ENCODE measurements at places on chromosomes 13 and 19.

- DNase-seq = no peak
Measured at GRCh38 chr19:30208436-30209060, 163.6 kb upstream of the ZNF536 start.

GRCh38 chr13:51858433-51859247 lies 3.1 kb upstream of the CCDC70 start:
- DNase-seq = no peak

GRCh38 chr13:103246581-103247200 lies 180.5 kb upstream of the SLC10A2 start:
- no peak for DNase-seq

- no peak for DNase-seq
Measured at GRCh38 chr13:99165753-99166587, 34.7 kb upstream of the UBAC2 start.

GRCh38 chr19:3984584-3984907 lies 717 bp downstream of the EEF2 start:
- DNase-seq = no peak

DNA sequence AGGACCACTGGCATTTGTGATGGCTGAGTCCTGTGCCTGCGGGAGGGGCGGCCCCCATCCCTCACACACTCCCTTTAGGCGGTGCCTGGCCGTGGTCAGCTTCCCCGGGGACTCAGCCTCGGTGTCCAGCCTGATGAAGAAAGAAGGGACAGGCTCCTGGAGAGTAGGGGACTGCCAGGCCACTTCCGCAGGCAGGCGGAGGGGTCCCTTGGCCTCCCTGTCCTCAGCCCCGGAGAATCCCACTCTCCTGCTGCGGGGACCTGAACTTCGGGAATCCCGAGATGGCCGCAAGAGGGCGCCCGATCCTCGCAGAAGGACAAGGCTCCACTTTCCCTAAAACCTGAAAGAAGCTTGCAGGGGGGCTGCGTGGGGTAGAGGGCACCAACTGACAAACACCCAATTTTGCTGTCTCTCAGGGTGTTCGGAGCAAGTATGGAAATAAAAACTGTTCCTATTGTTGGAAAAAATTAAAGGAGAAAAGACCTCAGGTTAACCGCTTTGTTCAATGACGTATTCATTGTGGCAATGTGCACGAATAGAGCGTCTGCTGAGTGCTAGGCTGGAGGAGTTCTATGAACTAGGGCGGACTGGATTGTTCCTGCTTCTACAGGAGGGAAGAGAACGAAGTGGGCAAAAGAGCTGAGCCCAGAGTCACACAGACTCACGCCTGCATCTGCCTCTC lies 297.3 kb downstream of the ZNF536 start:
- DNase-seq = no peak

DNA sequence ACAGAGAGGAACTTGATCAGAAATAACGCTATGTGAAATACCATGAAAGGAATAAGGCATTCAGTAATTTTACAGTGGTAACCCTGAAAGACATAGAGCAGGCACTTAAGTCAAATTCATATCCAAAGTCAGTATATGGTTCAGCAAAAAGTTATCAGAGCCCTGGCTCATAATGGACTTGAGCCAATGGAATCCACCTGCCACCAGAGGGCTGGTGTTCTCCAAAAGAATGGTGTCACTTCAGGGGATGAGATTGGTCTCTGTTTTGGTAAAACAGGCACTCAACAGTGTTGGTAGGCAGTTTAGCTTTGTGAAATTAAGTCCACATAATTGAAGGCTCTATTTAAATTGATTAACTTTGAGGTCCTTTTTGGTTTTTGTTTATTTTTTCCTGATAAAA lies 93.9 kb downstream of the LIG4 start:
- DNase-seq = no peak

GRCh38 chr13:89822467-89822866 lies 1525.0 kb upstream of the MIR17HG start:
- DNase-seq = no peak

GRCh38 chr13:101425623-101426022 lies 9.3 kb upstream of the NALCN start:
- no peak for DNase-seq

DNA sequence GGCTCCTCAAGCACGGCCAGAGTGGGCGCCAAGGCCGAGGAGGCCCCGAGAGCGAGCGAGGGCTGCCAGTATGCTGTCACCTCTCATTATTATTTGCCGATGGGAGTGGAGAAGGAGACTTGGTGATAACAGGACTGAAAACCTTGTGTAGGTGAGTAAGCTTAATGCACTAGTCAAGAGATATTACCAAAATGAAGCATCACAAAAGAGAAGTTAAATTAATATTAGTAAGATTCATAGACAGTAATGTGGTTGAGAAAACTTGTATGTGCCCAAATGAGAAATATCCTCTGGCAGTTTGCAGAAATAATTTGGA lies 204.5 kb upstream of the SLITRK1 start:
- DNase-seq = no peak

DNA sequence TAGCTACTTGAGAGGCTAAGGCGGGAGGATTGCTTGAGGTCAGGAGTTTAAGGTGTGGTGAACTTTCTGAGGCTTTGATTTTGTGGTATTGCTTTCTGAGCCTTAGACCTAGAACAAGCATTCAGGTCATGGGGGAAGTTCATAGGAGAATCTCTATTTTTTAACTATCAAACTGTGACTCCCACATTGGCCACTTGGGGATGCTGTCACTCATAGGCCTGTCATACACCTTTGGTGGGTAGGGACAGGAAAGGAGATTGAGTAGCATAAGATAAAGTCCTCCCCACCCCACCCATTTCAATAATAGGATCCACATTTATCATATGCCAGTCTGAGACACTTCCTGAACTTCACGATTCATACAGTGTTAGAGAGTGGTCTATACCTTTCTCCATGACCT lies 41.9 kb upstream of the PSG2 start:
- DNase-seq = no peak

DNA sequence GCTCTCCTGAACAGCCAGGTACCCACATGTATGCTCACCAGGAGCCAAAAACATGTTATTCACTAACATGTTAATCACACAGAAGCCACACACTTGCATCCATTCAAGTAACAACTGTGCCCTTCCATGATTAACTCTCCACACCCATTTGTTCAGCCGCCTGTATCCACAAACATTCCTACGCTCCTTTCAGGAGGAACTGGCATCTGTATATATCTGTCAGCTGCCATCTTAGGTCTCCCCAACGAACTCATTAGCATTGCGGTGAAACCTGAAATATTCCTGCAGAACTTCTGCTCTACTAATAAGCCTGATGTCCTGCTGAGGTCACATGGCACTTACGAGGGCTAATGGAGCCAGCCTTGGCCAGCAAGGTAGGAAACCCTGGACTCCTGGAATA lies 33.0 kb downstream of the OLFM2 start:
- DNase-seq = no peak

DNA sequence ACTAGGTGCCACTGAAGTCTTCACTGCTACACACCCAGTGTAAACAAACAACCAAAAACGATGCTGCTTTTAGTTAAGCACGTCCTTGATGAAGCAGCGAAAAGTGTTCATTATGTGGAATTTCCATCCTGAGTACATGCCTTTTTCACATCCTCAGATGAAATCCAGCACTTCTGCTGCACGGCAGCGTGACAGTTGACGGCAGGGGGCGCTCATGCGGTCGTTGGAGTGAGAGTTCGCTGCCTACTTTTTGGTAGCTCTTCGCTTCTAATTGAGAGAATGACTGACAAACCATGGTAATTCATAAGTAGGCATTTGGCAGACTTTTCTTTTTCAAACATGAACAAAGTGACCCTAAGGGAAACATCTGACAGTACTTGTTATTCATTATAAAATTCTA lies 1124.9 kb downstream of the EFNB2 start:
- peak; percentile 40 for DNase-seq

DNA sequence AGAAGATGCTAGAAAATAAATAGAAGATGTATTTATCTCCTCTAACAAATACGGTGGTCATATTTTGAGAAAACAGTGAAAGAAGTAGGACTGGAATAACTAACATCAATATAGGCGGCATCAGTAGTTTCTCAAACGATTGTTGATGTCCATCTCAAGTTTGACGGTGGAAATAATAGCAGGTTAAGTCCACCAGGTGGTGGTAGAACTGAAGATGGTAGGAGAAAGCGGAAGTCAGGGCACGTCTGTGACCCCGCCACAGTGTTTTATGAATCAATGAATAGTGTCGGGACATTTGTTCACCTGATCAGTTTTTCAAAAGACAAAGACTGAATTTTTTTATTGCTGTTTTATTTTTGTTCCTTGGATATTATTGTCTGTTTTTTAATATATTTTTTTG lies 706.4 kb upstream of the SLC10A2 start:
- DNase-seq = no peak

DNA sequence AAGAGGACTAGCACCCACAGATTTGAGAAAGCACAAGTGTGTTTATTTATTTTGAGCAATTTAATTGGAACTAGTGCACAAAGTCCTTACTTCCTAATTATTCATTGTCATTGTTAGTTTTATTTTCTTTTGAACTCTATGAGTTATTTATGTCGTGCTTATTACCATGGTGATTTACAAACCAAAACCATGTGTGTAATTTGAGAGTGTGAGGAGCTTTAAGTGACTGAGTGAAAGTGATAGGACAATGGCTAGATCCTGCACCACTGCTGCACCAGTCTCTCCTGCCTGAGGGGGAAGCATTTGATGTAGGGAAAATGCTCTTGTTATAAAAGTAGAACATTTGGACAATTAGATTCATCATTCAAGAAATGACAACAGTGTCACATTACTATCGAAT lies 172.3 kb upstream of the KLF12 start:
- DNase-seq = no peak

DNA sequence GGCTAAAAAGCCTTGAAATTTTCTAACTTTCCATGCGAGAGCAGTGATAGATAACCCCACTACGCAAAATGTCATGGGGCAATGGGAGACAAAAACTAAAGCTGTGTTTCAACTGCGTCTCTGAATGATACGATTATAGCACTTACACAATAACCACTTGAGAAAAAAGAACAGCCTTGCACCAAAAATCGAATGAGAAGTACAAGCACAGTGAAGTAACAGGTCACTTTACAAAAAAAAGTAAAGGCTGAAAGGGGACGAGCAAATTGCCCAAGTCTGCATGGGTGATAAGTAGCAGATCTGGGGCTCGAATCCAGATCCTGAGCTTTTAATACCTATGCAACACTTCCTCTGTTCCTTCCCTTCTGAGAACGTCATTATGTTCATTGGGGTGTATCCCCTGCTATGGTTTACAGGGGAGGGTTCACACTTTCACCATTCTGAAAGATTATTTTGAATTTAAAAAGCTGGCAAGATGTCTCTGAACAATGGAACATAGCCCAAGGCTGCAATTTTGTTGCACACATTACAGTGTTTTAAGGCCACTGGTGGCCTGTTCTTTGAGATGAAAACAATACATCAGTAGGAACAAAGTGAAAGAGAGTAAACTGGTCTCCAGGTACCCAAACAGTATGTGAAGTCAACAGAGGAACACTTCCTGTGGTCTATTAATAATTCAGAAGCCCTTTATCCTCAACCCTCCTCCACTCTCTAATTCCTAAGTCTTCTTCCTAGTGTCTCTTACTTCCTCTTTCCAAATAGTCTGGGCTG lies 3.2 kb downstream of the CPB2 start:
- no peak for DNase-seq

DNA sequence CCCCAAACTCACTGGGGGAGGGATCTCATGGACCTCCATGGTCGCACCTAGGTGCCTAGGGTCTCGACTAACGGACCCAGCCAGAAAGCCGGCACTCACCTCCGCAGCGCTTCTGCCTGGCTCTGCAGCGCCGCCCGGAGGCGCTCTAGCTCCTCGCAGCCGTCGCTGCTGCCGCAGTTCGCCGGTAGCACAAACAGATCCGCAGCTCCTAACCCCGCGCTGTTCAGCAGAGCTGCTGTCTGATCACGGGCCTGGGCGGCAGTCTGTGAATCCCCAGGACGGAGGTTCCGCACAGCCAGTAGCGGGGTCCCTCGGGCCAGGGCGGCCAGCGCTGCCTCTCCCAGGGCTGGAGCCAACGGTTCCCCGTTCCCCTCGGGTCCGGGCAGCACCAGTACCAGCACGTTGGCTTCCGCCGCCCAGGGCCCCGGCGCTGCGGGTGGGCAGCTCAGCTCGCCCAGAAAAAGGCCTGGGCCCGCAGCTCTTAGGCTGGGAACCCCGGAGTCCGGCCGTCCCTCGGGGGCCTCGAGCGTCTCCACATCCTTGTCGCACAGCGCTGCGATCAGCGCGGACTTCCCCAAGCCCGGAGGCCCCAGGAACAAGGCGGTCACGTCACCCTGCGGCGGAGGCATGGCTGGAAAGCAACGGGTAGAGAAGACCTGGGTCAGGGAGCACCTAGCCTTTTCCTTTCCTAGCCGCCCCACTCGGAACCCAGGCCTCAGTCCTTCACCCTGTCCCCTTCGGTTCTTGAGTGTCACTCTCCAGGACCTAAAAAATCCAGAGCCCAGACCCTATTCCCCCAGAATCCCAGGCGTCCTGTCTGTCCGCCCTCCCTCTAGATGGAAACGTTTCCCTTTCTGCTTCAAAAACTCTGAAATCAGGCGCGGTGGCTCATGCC lies 977 bp downstream of the IRGQ start:
- DNase-seq = no peak

- DNase-seq = no peak
Measured at GRCh38 chr19:51546107-51546649, 14.7 kb upstream of the SIGLEC6 start.

DNA sequence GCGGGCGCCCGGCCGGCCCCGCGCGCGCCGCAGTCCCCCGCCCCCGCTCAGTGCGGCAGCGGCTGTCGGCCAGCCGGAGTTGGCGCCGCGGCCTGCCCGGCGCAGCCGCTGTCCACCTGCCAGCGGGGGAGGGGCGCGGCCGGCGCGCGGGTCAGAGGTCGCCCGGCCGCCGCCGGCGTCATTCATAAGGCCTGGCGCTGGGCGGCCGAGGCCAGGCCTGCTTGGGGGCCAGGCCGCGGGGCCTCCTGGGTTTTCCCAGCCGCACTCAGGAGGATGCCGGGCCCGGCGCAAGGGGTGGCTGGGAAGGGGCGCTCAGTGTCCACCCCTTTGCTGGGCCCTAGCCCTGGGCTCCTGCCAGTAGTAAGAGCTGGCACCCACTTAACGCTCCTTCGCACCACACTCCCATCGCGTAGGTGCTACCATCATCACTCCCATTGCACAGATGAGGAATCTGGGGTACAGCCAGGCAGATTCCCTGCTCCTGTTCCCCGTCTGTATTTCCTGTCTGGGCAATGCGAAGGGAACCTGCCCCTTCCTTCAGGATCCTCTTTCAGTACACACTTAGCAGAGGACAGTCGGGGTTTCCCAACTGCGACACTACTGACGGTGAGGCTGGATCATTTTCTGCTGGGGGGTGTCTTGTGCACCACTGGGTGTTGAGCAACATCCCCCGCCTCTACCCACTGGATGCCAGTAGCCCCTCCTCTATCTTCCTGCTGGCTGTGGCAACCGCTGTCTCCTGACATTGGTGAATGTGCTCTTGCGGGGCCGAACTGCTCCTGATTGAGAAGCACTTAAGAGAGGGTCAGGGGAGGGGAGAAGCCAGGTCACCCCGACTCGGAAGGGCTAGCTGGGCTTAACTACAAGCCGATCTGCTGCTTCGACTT lies 846 bp upstream of the PRKACA start:
- peak; percentile 54 for DNase-seq

All from GM04504 (cell line).